ENCODE measurements at places on chromosomes 5 and 9. TPM values are rescaled to one million over a fixed set of nuclear protein-coding genes. Genes with fewer than 3 reads are reported as not detected.
A peak's percentile ranks its signal among the peaks of the same experiment; 100 is the strongest.

Gene IL4
- polyA plus RNA-seq = not detected

Gene PCDHA9
- 0.03 TPM for polyA plus RNA-seq

Gene MAP1B
- polyA plus RNA-seq = 14.6 TPM

Gene FOXD4L3
- not detected for polyA plus RNA-seq

Gene MARCHF11
- polyA plus RNA-seq = not detected

Gene TLE4
- polyA plus RNA-seq = 34.4 TPM

Gene GPRIN1
- 1.4 TPM for polyA plus RNA-seq

DNA sequence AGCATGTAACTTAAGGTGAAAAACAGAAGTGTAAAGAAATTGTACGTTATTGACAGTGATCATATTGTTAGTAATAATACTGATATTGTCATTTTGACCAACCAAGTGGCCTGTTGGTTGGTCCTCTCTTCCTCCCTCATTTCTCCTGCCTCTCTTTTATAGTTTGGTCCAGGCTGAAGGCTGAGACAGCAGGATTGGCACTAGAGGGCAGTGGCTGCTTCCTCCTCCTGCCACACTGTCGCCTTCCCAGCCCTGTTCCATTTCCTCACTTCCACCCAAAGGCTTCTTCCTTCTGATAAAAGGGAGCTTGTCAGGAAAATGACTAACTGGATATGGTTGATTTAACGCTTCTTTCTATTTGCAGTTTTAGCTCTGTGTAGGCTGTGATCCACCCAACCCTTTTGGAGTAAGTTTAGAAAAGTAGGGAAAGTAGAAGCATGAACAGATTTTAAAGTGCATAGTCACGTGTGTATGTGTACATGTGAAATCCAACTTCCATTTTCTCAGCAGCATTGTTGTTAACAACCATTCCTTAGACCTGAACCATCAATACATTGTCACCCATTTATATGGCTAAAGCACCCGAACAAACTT, 35.6 kb downstream of the PTCD2 start:
- DNase-seq = peak; percentile 27

GRCh38 chr9:16318516-16319060, 551.9 kb downstream of the BNC2 start:
- DNase-seq = no peak

DNA sequence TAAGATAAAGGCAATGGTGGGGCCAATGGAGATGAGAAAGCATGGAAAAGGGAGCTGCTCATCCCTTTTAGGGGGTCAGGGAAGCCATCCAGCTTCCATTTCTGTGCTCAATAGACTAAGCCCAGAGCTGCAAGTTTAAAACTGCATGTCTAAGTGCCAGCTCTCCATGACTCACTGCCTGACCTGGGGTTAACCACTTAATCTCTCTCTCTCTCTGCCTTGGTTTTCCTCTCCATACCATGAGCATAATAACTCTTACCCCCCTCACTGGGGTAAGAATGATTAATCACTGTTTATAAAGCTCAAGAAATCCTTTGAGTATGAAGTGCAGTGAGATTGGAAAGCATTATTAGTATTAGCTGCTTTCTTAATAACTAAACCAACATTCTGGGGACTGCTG, 1382.4 kb upstream of the WWC1 start:
- no peak for DNase-seq

GRCh38 chr5:78649861-78650496, 1.4 kb upstream of the LHFPL2 start:
- no peak for DNase-seq

- no peak for DNase-seq
These were observed 104.6 kb upstream of the SARDH start for GRCh38 chr9:133842721-133843227.

DNA sequence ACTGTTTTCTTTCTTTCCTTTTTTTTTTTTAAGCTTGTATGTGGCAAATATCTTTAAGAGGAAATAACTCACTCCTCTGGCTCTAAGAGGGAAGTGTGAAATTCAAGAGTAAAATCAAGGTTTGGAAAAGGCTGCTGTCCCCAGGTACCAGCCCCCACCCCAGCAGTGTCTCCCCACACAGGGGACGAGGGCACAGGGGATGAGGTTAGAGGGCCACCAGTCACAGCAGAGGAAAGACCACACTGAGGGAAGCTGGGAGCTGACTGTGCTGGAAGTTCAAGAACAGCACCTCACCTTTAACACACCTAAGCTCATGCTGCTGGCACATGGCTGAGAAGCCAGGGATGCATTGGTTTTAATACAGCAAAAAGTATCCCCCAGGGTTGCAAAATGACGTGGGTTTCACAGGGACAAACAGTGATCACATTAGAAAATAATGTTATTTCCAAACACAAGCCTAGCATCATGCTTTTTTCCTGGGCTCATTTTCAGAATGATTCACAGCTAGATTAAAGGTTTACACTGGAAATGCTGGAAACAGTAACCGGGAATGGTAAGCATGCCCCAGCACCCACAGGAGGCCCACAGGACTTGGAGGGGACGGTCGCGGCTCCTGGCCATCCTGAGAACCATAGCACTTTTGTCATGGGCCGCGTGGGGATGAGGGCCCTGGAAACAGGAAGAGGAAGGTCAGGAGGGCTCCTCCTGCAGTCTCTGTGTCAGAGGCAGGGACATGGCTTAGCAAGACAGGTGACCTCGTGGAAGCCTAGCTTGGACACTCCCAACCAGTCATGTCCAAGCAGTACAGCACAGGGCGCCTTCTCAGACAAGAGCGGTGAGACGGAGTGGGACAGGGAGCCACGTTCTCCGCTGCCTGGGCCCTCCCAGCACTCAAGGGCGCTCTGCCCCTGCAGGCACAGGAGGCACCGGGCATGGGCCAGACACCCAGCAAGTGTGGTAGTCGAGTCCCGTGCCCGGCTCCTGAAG, 6.9 kb downstream of the LPCAT1 start:
- DNase-seq = no peak

DNA sequence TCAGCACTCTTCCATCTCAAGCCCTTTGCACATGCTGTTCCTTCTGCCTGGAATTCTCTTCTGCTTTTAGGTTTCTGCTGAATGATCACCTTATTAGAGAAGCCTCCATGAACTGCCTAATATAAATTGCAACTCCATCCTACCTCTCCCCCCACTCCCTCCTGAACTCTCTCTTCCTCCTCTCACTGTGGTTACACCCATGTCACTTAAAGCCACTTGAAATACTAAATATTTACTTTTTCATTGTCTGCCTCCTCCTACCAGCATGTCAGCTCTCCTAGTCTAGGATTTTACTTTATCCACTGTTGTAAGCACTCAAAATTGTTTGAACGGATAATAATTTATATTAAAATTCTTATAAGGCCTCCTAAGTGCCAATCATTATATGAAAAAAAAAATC, 43.8 kb downstream of the ACTL7B start:
- no peak for DNase-seq

DNA sequence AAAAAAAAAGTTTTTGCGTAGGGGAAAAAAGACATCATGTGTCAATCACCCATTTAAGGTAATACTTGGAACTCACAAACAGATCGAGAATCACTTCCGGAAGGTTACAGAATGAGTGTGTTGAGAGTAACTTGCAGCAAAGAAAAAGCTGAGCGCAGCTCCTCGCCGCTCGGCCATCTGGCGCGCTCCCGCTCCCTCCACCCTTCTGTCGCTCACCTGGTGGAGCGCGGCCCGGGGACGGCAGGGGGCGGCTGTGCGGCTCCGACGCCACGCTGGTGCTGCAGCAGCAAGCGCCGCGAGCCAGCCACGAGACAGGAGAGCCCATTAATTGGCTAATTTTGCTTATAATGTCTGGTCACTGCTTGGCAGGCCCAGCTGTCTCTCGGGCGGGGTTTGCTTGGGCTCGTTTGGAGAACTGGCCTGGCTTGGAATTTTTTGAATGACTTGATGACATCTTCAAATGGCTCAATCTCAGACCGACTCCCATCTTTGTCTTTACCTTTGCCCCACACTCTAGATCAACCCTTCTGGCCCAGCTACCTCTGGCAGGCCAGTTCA, 601.8 kb downstream of the CCDC171 start:
- peak; percentile 23 for DNase-seq

GRCh38 chr5:172127581-172127980, 60.4 kb downstream of the STK10 start:
- DNase-seq = no peak

DNA sequence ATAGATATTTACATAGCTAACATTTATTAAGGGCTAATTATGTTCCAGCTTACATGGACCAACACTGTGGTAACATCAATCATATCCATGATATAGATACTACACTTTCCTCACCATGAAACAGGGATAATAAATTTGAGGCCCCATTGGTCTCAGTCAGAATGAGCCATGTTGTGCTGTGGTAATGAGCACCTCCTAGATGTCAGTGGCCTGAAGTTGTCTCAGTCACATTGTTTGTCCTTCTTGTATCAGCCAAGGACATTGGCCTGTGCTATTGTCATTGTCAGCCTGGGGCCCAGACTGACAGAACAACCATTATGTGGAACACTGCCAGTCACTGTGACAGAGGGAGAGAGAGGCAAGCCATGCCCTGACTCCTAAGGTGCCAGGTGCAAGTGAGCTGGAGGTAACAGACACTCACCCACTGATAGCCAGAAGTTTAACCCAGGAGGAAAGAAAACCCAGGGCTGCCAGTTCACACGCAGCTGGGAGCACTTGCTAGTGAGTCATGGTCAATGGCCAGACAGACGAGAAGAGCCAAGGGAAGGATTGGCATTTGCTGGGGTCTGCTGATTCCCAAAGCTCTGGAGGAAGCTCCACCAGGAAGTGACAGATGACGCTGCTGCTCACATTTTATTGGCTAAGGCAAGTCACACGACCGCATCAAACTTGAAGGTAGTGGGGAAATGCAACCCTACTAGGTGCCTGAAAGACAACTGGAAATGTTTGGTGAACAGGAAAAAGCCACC, 224.2 kb downstream of the MELK start:
- no peak for DNase-seq

GRCh38 chr5:110951373-110951791, 120.1 kb upstream of the TSLP start:
- no peak for DNase-seq

DNA sequence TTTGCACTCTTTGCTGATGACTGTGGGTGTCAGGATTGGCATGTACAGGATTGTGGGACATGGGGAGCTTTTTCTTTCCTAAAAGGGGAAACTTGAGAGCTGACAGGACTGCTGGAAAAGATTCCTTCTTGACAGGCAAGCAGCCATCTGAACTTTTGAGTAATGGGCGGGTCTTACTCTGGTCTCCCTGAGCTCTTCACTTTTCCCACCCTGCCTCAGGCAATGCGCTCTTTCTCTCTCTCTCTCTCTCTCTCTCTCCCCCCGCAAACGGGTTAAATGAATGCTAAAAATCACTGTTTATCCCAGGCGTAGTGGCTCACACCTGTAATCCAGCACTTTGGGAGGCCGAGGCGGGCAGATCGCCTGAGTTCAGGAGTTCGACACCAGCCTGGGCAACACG, 37.1 kb upstream of the F2RL1 start:
- DNase-seq = no peak

DNA sequence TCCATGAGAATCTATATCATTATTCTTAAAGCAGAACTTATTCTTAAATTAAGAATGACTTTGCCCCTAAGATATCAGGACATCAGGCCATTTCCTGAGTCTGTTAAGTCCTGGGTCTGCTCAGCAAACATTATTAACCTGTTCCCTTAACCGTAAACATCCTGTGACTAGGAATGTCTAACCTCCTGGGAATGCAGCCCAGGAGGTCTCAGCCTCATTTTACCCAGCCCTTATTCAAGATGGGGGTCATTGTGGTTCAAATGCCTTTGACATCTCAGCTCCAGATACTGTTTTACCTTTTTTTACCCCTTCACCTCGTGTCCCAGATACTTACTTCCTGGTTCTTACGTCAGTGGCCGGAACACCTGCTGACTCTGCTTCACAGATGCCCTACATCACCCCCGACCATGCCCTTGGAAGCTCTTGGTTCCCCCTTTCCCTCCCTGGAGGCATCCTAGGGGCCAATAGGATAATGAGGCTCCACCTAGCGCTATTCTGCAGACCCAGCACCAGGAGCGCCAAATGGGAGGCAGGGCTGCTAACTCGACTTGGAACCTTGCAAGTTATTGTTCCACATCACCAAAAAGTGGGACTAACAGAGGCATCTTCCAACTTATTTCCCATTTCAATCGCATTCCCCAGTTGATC, 182.5 kb downstream of the MED10 start:
- DNase-seq = no peak

DNA sequence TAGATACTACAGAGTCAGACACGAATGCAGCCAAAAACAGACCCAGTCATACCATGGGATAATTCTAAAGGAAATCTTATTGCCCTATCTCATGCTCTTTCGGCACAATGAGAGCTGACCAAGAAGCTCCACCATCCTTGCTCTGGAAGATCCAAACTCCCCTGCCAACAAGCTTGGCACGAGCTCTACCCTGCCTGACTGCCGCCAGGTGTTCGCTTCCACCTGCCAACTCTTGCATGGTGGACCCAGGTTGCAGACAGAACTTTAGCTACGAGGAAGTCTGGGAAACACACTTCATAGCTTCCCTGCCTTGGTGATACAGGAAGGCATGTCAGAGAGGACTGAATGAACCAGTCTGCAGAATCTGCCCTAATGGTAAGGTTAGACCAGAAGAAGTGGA, 355.0 kb downstream of the DRD1 start:
- DNase-seq = no peak

DNA sequence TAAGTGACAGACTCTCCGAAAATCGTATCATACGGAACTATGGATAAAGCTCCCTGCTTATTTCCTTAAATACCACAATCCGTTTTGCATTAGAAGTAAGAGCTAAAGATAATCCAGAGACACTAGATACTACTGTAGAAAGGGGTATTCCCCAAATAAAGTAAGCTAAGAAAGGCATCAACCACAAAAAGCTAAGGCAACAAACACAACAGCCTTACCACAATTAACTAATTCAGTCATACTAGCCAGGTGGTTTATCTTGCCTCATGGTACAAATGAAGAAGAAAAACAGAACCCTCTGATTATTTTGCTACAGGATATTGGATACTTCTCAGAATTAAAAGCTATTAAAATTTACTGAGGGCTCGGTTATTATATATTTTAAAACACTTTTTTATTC, 14.1 kb downstream of the ERP44 start:
- DNase-seq = no peak

DNA sequence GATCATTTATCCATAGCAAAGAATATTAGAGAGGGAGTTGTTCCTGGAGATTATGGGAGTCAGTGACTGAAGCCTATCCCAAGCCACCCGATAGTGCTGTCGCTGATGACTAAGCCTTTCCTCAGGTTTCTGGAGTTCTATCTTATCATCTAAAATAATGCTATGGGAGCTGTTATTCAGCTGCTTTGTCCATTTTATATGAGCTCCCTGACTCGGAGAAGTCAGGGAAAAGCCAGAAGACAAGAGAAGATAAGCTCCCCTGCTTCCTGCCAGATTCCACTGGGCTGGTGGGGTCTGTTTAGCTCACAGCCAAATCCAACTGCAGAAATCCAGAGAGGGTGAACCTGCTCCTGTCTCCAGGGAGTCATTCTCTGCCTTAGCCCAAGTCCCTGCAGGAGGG, 148.2 kb downstream of the DROSHA start:
- no peak for DNase-seq

GRCh38 chr5:23139338-23140171, 286.4 kb upstream of the CDH12 start:
- DNase-seq = no peak

- no peak for DNase-seq
These were observed 1.3 kb upstream of the LCN12 start for GRCh38 chr9:136950656-136951276.

Measured in left lung (tissue), 14 donors.